ENCODE measurements at places on chromosomes 5 and 9.

GRCh38 chr9:90469865-90470387 lies 172.7 kb downstream of the DIRAS2 start:
- DNase-seq, result no peak

- no peak for DNase-seq
These were observed 131.7 kb upstream of the GPR151 start for GRCh38 chr5:146647656-146648199.

- no peak for DNase-seq
These were observed 214.1 kb upstream of the ADCY2 start for GRCh38 chr5:7181841-7182240.

- no peak for DNase-seq
These were observed 52.7 kb upstream of the OSMR start for GRCh38 chr5:38793099-38793498.

- DNase-seq, result no peak
These were observed 339.5 kb downstream of the BNC2 start for GRCh38 chr9:16530669-16531642.

- DNase-seq, result no peak
These were observed 1.5 kb downstream of the DOLK start for GRCh38 chr9:128945798-128946501.

DNA sequence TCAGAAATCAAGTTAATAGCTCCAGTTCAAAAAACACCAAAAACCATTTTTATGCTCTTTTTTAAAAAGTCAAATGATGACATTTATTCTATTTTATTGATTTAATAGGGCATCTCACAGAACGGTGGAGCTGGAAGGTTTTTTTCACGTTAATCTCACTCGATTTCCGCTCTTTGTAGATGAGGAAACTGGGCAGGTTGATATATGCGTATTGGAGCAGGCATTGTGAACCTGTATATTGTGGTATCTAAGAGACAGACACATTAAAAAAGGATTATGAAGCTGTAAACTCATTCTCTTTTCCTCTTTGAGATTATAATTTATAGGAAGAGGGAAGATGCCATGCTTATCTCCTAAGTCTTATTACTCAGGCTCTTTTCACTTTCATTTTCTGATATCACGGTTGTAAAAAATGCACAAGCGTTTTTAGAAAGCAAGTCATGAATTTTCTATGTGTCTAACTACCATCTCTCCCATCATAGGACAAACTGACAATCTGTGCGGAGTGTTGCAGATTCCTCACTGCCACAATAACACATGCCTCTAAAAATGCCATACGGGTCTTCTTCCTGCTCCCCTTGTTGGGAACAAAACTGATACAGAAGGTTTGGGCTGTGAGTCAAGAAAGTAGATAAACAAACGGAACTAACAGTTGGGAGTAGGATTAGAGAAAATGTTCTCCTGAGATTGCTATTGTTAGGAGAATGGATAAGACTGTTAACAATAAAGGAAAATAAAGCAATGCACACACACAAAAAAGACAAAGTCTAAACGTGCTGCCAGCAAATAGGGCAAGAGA lies 1997.7 kb downstream of the MAT2B start:
- DNase-seq, result no peak

GRCh38 chr9:26271495-26272122 lies 593.4 kb upstream of the TUSC1 start:
- no peak for DNase-seq

GRCh38 chr5:147407094-147407681 lies 102.7 kb downstream of the DPYSL3 start:
- DNase-seq, result no peak

GRCh38 chr9:7770111-7770510 lies 29.5 kb downstream of the DMAC1 start:
- DNase-seq, result no peak

GRCh38 chr9:33198165-33198564 lies 31.0 kb upstream of the B4GALT1 start:
- no peak for DNase-seq

- DNase-seq, result no peak
These were observed 47.7 kb downstream of the LHFPL2 start for GRCh38 chr5:78600687-78601414.

DNA sequence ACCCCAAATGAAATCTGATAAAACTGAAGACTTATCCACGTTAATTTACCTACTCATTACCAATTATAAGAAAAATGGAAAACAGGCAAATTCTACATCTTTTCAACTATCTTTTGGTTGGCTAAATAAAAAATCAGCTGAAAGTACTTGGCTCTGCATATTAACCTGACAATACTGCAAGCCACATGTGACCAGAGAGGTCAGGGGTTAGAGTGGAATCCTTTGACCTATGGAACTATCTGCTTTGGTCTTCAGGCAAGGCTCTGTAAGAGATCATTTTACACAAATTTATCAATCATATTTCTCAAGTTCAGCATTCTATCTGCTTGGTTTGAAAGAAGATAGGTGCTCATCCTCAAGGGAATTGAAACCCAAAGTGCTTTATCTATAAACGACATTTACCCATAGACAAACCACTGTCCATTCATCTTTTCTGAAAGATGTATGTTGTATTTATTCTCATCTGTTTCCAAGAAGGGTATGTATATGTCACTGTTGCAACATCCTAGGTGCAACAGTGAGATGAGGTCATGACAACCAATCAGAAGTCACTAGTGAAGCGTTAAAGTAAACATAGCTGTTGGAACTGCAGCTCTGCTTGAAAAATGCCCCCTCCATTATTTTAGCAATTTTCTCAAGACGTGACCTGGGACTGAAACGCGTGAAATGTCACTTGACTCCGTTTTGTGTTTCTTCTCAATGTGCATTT lies 144.9 kb upstream of the POU5F2 start:
- DNase-seq, result no peak

- DNase-seq, result no peak
These were observed 340.6 kb upstream of the DAB2 start for GRCh38 chr5:39765366-39765765.

- DNase-seq, result no peak
These were observed 139.4 kb upstream of the RAI14 start for GRCh38 chr5:34516686-34517085.

DNA sequence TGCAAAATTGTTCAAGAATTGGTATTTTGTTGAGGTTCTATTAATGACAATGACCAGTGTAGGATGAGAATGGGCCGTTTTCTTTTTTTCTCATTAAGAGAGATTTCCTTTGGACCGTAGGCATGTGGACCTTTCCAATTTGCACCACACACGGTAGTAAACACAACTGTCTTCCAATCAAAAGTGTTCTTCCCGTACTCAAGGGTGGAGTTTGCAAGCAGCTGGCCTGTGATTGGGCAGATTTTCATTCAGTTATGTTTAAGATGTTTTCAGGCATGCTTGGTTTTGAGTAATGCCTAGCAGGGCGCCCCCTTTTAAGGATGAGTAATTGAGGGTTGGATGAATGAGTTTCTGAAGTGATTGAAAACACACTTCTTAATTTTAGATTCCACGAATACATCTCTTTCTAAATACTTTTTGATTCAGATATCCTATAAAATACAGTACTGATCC lies 2.5 kb downstream of the KDM3B start:
- peak; percentile 33 for DNase-seq

GRCh38 chr5:145774442-145774841 lies 60.7 kb downstream of the PRELID2 start:
- DNase-seq, result no peak

DNA sequence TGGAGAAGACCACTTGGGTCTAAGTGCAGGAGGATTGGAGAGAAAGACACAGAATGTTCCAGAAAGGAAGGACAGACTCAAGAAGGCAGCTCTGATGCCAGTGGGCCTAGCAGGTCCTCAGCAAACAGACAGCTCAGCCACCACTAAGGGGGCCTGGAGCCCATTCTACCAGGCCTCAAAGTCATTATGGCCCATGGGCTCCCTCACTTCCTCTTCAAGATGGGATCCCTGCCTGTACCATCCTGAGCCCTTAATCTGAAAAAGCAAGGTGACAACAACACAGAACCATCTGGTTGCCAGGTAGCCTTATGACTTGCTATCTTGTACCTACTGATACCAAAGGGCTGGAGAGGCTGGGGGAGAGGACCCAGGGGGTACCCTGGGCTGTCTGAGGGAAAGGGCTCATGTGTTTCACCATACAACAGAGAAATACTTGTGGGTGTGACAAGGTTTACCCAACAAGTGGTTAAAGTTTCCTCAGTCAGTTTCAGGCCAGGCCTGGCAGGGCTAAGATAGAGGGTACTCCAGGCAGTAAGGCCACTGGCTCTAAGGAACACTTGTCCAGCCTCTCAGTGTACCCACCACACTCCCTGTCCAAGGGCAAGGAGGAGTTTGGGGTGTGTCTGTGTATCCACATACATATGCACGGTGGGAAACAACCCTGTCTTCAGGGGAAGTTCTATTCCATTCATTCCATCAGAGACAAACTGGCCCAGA lies 30.7 kb downstream of the TCF7 start:
- DNase-seq, result no peak

DNA sequence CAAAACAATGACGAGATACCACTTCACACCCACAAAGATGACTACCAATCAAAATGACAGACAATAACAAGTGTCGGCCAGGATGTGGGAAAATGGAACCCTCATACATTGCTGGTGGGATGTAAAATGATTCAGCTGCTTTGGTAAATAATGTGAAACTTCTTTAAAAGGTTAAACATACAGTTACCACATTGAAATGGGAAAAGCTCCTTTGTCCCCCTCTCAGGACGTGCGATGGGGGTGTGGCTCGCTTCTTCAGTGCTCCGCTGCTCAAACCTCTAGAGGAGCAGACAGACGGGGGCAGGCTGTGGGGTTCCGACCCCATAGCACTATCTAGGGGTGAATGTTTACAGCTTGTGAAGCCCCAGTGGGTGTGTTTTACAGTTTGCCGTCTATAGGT lies 8.0 kb upstream of the PLPP6 start:
- no peak for DNase-seq

GRCh38 chr5:158910782-158911692 lies 188.7 kb downstream of the EBF1 start:
- no peak for DNase-seq

- no peak for DNase-seq
These were observed 215.8 kb upstream of the TRIM32 start for GRCh38 chr9:116471093-116471906.

DNA sequence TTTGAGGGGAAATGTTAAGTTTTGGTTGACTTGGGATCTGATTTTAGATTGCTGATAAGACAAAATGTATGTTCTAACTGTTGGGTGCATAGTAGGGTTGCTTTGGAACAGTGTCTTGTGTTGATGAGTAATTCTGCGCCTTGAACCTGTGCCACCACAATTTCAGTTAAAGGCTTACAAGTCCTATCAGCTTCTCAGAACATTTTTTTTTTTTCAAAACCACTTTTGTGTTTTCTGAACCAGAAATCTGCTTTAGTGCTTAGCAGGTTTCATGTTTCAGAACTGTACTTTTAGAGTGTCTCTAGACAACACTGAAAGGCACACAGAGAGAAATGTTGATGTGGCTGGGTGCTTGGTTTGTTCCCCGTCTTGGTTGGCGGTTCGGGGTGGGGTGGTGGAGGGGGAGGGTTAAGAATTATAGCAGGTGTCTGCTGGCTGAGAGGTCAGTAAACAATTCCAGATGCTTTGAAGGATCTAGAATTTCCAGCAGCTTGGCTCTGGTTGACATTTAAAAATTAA lies 84.6 kb downstream of the ANKRD55 start:
- no peak for DNase-seq

- no peak for DNase-seq
These were observed 384.5 kb downstream of the NTRK2 start for GRCh38 chr9:85054017-85054416.

GRCh38 chr9:94872891-94873511 lies 146.5 kb downstream of the AOPEP start:
- DNase-seq, result no peak

GRCh38 chr5:133539818-133540217 lies 72.5 kb downstream of the FSTL4 start:
- no peak for DNase-seq

DNA sequence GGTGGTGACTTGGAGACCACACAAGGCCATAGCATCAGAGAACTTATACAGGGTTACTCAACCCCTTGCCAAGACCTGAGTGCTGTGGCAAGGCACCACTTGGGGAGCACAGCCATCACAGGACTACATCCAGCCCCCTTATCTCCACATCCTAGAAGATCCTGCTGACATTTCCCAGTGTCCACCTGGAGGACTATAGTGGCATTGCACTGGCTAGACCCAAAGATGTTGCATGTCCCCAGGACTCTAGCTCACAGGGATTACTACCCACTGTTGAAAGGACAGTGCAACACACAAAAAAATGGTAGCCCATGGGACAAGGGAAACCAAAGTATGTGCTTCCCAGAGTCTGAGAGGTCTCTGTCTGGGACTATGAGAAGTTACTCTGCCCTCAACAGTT lies 411.1 kb upstream of the NUDT12 start:
- no peak for DNase-seq

GRCh38 chr9:128495804-128496417 lies 8.6 kb upstream of the GLE1 start:
- no peak for DNase-seq

- no peak for DNase-seq
These were observed 63.5 kb downstream of the ENC1 start for GRCh38 chr5:74576941-74577456.

GRCh38 chr9:22078081-22078480 lies 69.0 kb upstream of the CDKN2B start:
- no peak for DNase-seq

DNA sequence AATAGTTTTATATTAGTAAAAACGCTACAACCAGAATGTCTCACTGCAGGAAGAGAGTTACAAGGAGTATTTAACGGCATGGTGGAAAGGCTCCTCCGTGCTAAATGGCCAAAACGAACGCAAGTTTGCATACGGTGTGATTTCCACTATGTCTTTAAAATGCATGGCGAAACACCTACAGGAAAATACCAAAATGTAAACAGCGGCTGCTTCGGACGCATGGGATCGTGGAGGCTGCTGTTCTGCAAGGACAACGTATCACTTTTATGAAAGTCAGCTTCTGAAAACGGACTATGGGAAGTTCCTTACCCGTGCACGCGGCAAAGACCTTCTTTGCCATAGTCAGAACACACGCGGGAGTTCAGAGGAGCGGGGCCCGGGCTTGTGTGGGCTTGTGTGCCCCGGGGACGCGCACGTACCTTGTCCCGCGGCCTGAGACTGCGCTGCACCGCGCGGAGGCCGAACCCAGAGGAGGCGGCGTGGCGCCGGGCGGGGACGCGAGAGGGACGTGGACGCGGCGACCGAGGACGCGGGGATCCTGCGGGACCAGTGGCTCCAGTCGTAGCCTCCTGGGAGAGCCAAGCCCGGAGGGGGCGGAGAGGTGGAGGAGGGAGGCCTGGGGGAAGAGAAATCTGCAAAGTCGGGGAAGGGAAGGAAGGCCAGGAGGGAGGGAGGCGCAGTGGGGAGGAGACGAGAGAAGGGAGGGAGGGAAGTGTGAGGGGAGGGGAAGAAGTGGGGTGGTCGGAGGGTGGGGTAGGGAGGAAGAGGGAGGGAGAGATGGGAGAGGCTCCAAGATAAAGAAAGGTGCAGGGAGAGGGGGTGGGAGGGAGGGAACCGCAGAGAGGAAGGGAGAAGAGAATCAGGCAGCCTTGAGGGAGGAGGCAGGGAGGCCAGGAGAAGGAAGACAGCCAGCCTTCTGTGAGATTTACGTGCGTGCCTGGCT lies at the start of gene CMBL:
Gene CMBL, minus strand, starts transcription at position 697 of the 943 bp plus-strand sequence. CDS start 17,140 bp downstream, outside the sequence.
- no peak for DNase-seq

DNA sequence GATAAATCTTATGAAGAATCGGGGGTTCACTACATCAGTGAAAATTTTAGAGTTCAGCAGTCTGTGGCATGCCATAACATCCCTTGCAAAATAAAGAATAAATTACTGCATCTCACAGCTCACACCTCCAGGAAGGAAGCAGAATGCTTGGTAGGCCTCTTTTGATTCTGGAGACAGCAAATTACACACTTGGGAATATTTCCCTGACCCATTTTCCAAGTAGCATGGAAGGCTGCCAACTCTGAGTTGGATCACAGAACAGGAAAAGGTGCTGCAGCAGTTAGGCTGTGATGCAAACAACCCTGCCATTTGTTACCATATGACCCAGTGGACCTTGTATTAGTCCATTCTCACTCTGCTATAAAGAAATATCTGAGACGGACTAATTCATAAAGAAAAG lies 293.5 kb downstream of the ASTN2 start:
- DNase-seq, result no peak
